H1 (cell line): ENCODE measurements at places on chromosomes 2 and 18. TPM values are rescaled to one million over a fixed set of nuclear protein-coding genes. Genes with fewer than 3 reads are reported as not detected.

Gene RTP5
- not detected in 2 replicates for total RNA-seq

Gene ACMSD
- not detected in 2 replicates for total RNA-seq

Gene GPR45
- total RNA-seq: not detected in 2 replicates

Gene DARS1
- 85.9 and 86.5 TPM in 2 replicates for total RNA-seq

Gene SLC4A5
- total RNA-seq: 0.52 and 0.86 TPM in 2 replicates

Gene HOXD13
- total RNA-seq: not detected in 2 replicates

- DNase-seq: no peak
- H3K4me3 ChIP-seq: no peak overlapping the region
- H3K36me3 ChIP-seq: no peaks in the 10 kb centered on the region
- H3K27me3 ChIP-seq: no peaks in the 10 kb centered on the region
- H3K4me1 ChIP-seq: no peaks in the 10 kb centered on the region; the same call in 1 of the 2 replicates
- H3K27ac ChIP-seq: no peak overlapping the region
These were observed 3.7 kb downstream of the ITGAV start for GRCh38 chr2:186593523-186593922.

DNA sequence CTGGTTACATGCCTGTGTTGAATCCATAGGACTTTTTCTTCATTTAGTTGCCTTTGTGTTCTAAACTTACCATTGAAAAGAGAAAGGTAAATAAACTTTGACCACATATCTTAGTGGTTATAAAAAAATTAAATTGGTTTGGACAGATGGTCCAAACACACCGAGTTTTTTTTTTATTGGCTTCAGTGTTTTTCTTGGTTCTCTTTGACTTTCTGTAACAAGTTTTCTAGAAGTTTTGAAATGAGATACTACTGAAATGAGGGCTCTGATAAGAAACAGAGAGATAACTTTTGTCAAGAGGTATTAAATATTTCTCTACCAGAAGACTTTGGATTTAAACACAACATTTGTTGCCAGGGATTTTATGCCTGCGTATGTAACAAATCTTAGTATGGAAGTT is 20.7 kb downstream of the SPTBN1 start:
- no peak for DNase-seq
- no peak overlapping the region for H3K4me3 ChIP-seq
- no peaks in the 10 kb centered on the region for H3K4me1 ChIP-seq

DNA sequence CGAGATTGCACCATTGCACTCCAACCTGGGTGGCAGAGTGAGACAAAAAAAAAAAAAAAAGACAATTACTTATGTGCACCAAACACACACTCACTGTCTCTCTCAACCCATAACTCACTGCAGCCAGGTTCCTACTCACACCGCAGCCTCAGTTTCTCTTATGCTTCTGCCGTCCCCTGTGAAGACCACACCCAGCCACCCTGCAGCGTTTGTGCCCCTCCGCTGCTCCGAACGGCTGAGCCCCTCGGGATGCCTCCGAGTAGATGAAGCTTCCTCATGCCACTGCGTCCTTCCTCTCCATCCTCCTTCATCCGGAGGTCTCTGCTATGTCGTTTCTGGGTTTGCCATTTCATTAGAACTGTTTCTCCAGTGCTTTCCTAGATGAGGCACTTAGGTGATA is 160.1 kb downstream of the TWIST2 start:
- no peak overlapping the region for H3K4me3 ChIP-seq
- DNase-seq: no peak
- H3K27me3 ChIP-seq: no peaks in the 10 kb centered on the region; the same call in 1 of the 2 replicates
- no peak overlapping the region for H3K27ac ChIP-seq
- H3K4me1 ChIP-seq: no peaks in the 10 kb centered on the region

DNA sequence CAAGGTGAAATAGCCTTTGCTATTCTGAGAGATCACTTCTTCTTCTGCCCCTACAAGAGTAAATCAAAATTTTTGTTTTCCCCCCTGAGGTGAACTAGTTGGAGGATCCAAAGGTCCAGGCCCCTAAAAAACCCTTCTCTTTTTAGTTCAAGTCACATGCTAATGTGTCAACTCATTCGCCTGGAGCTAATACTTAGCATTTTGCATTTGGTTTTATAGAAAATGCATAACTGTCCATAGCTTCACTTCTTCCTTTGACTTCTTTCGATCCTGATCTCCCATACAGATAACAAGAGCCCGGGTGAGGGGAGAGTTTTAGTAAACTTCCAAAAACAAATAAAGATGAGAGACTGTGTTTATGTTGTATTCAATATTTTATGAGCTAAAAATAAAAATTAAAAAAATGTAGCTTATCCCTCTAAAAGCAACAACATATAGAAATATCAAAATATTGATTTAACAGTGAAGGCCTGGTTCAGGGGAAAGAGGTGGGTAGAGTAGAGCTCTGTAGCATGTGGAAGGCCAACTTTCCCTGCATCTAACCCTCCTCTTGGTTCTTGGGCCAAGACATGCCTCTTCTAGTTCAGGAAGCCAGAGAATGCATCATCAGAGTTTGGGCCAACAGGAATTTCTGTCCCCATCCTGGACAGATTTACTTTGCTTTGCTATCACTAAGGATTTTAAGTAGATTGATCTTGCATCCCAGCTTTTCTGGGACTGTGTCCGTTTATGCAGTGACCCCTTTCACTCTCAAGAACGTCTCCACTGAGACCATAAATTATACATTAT is 333.8 kb downstream of the ALK start:
- DNase-seq: no peak
- H3K4me3 ChIP-seq: no peak overlapping the region
- no peak overlapping the region for H3K27ac ChIP-seq

GRCh38 chr2:151845884-151846283 is 17.7 kb upstream of the ARL5A start:
- no peaks in the 10 kb centered on the region for H3K27me3 ChIP-seq
- no peak overlapping the region for H3K4me3 ChIP-seq
- no peak for DNase-seq
- H3K4me1 ChIP-seq: no peaks in the 10 kb centered on the region
- H3K36me3 ChIP-seq: no peaks in the 10 kb centered on the region

GRCh38 chr2:216761133-216761532 is 65.8 kb upstream of the IGFBP5 start:
- no peak for DNase-seq
- peaks cover 4% of the 10 kb centered on the region for H3K4me1 ChIP-seq

- H3K36me3 ChIP-seq: no peaks in the 10 kb centered on the region
- peaks cover under 1% of the 10 kb centered on the region; the same call in 1 of the 2 replicates for H3K4me1 ChIP-seq
- H3K27me3 ChIP-seq: no peaks in the 10 kb centered on the region
- no peak overlapping the region for H3K27ac ChIP-seq
These were observed 984.5 kb downstream of the TSN start for GRCh38 chr2:122739732-122740593.
